Stimulated activated CD8-positive, alpha-beta memory T cell treated with anti-CD3 and anti-CD28 coated beads, Interleukin-2, amount 100 ng/mL, for 48 hours (primary cell): ENCODE measurements at places on chromosomes 6 and 20.

GRCh38 chr6:29680904-29681303, at the start of gene ZFP57:
Gene ZFP57, minus strand, starts transcription at chr6:29681152. Its CDS starts 4,149 bp downstream, at chr6:29677003.
- no peak for DNase-seq

DNA sequence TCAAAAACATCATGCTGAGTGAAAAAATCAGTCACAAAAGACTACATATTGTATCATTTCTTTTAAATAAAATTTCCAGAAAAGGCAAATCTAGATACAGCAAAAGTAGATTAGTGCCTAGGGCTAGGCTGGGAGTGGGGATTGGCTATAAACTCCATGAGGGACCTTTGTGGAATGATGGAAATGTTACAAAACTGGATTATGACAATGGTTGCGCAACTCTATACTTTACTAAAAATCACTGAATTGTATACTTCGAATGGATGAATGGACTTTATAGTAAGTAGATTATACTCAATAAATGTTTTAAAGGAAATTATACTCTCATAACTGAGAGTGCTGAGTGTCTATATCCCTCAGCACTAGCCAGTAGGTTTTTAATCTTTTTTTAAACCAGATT, 4.3 kb downstream of the HMGN3 start:
- no peak for DNase-seq

DNA sequence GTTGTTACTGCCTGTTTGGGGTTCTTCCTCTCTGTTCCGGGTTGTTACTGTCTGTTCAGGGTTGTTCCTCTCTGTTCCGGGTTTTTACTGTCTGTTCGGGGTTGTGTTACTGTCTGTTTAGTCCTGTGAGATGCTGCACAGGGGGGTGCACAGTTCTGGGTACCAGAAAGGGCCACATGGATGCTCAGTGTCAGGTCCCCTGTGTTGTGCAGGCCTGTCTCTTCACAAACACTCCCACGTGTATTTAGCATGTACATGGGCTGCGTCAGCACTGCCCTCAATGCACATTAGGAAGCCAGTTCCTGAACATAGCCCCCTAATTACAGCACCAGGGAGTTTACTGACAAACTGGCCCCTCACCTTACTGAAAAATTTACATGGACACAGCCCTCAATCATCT, 118.5 kb downstream of the DLL1 start:
- DNase-seq = no peak

- no peak for DNase-seq
Observed at GRCh38 chr6:3426091-3426926, 30.5 kb downstream of the SLC22A23 start.

- DNase-seq = no peak
Observed at GRCh38 chr20:1291191-1291741, 25.2 kb downstream of the SNPH start.

GRCh38 chr20:38342216-38342615, 4.1 kb upstream of the LBP start:
- no peak for DNase-seq

GRCh38 chr6:44542401-44543116, 155.1 kb downstream of the CDC5L start:
- DNase-seq = no peak

DNA sequence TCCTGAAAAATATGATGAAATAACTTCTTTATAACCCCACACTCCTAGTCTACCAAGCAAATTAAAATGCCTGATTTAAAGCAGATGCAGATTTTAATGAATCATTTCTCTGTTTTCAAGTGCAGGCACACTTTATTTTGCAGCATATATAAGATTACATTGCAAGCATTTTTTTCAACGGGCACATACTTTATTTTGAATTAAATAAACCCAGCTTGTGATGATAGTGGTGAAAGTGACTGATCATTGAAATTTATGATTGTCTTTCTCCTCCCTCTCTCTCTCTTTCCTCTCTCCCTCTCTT, 12.2 kb upstream of the MOXD1 start:
- DNase-seq = no peak

DNA sequence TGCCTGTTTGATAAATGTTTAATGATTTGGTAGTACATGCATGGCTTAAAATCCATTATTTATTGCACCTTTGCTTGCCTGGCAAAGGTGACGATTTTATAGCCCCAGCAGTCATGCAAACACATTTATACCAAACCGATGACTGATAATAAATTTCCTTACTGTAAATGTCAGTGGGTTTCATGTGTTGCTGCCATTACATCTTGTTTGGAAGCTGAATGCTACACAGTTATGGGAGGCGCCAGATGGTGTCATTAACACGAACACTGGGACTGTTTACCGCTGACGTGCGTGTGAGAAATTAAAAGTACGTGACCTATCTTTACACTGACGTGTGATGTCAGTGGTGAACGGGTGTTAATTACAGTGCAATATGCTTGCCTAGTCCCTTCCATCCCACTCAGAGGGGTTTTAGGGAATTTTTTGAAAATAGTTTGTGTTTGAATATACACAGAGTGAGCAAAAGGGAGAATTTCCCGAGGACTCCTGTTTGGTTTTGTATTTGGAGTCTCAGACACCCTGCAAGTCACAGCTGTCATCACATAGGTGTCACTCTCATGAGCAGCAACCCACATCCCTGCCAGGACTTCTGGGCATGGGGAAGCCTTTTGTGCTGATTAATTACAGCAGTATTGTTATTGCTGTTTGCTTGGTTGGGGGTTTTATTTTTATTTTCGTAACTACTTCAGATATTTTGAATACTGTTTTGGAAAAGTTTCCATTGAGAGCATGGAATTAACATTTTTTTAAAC, 151.8 kb upstream of the INSM1 start:
- DNase-seq = no peak
